ENCODE measurements at places on chromosomes 5 and 9.

- DNase-seq, result no peak
These were observed 12.2 kb downstream of the ERGIC1 start for GRCh38 chr5:172846249-172846648.

DNA sequence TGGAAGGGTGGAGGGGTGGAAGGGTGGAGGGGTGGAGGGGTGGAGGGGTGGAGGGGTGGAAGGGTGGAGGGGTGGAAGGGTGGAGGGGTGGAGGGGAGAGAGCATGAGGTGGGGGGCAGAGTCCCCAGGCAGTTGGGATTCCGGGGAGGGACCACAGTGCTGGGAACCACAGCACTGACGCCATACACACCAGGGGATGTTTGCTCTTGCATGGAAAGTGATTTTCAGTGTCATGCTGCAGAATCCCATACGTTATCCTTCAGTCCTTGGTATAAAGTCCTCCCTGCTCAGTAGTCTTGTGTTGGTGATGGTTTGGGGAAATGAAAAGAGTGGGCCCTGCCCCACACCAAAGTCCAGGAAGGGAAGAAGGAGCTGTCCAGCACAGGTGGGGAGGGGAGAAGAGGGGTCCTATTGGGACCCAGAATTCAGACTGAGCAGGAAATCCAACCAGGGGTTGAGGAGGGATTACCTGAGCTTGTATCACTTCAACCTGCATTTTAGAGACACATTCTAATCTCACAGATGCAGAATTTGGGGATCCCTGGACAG, 5.5 kb upstream of the FIBCD1 start:
- DNase-seq, result no peak

- peak; percentile 65 for DNase-seq
These were observed 33.5 kb downstream of the CSNK1G3 start for GRCh38 chr5:123545506-123545905.

DNA sequence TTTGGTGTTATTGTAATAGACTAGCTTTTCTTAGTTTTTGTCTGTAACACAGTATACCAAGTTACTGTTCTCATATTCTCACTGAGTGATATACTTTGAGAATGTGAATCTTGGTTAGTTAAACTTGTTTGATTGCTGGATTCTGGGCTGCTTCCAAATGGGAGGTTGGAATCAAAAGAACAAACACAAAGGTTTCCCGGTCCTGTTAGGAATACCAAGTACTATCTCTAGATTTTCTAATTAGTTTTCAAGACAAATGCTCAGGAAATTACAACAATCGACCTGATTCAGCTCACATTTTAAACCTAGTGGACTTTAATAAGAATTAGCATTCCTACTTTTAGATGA, 244.3 kb downstream of the CSNK1G3 start:
- no peak for DNase-seq

GRCh38 chr9:125202846-125203618, 2.7 kb downstream of the RABEPK start:
- DNase-seq, result no peak

DNA sequence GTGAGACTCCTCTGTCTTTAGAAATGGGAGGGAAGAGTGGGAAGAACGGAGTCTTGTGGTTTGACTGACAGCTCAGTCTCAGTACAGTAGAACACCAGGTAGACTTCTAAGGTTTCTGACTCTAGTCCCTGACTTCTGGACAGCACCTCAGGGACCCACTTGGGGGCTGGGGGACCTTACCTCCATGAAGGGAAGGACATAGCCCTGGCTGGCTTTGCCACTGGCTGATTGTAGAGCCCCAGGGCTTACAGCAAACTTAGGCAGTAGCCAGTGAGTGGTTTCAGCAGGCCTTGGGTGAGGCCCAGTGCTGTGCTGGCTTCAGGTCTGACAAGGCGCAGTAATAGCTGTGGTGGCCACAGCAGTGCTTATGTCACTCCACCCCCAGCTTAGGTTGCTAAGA, 290.0 kb upstream of the PRR16 start:
- no peak for DNase-seq

GRCh38 chr9:35905912-35906679, at the start of gene HRCT1:
TSS of gene HRCT1 (plus strand) at chr9:35906202. CDS start at chr9:35906288, 86 bp downstream.
- DNase-seq, result no peak

All from GM23338 (cell line).